Glomerular endothelial cell (primary cell): ENCODE measurements at places on chromosomes 13 and 19.

DNA sequence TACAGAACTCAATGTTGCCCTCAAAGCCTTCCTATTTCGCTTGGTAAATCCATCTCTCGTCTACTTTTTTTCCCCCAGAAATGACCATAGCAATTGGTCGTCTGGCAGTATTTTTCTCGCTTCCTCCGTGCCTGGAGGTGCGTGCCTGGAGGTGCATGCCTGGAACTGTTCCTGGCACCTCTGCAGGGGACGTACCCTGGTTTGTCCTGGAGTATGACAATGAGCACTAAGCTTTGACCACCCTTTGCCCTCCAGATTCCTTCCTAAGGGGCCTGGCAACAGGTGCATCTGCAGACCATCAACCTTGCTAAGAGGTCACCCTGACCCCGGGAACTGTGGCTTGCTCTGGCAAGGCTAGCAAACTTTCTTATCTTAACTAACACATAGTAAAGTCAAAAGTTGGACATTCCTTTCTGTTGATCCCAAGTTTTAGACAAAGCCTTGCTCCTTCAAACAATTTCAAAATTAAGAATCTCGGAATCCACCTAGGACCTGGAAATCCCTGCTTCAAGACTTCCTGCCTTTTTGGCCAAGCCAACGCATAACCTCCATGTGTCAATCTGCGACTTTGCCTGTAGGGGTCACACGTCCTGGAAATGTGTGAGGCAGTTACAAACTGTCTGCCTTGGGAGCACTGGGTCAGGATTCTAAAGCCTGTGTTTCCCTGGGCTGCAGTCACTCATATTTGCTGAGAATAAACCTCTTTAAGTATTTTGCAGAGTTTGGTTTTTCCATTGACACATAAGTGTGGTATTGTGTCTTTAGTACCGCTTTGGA, 28.8 kb upstream of the TUBGCP3 start:
- DNase-seq: peak; percentile 44

- DNase-seq: no peak
Observed at GRCh38 chr13:51804295-51805172, 571 bp upstream of the DHRS12 start.

- DNase-seq: no peak
Observed at GRCh38 chr19:41457241-41457640, 14.3 kb downstream of the ERICH4 start.

DNA sequence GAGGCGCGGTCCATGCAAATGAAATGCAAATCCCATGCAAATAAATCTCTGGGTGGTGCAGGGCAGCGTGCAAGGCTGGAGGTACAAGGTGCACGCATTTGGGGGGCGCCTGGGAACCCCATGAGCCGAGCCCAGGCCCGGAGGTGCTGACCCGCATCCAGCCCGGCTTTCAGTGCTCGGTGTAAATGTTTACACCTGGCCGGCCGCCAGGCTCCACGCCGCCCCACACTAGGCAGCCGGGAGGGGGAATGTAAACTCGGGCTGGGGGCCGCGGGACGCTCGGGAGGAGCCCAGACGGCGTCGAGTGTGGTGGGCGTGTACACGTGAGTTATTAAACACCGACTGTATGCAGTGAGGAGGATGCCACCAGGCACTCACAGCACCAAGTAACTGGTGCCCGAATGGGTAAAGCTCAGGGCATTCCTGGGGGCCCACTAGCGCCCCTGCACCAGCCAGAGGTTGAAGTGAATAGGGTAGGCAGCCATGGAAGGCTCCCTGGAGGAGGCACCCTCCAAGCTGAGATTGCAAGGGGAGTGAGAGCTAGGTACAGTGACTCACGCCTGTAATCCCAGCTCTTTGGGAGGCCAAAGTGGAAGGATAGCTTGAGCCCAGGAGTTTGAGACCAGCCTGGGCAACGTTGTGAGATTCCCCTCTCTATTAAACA, 17.2 kb downstream of the FUT6 start:
- no peak for DNase-seq

DNA sequence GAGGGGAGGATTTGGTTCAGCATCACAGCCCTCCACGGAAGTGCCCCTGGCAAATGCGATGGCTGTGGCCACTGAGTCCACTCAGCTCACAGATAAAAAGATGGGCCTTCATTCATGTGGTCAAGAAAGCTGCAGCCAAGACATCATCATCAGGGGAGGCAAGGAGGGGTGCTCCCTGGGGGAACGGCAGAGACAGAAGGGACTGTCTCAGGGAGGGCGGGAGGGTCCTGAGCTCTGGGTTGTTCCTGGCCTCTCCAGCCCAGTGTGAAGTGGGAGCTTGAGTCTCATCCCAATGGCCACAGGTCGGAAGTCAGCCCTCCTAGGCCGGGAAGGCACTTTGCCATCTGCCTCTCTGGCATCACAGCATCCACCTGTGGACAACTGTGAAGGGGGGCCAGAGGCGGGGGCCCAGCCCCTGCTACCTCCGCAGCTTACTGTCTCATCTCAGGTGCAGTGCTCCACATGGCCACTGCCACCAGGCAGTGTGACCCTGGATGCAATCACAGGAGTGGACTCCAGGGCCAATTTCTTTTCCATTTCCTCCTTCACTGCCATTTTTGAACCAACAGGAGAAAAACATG, 137.8 kb upstream of the SOX1 start:
- DNase-seq: no peak

DNA sequence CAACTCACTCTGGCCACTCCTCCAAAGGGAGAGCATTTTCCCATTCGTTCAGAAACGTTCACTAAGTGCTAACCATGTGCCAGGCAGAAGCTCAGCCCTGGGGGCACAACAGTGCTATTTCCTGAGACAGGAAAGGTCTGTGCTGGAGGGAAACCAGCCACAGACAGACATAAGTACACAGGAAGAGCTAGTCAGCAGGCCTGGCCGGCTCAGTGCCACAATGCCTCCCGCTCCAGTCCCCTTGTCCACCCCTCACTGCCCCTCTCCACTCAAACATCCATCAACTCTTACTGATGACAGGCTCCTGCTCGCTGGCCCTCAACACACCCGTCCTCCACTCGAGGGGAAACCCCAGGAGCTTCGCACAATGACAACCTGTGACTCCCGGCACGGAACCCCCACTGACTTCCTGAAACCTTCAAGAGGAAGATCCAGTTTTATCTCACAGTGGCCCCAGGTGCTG, 11.3 kb upstream of the PLA2G4C start:
- DNase-seq: peak; percentile 82

GRCh38 chr13:33367926-33368325, 82.4 kb upstream of the STARD13 start:
- no peak for DNase-seq

DNA sequence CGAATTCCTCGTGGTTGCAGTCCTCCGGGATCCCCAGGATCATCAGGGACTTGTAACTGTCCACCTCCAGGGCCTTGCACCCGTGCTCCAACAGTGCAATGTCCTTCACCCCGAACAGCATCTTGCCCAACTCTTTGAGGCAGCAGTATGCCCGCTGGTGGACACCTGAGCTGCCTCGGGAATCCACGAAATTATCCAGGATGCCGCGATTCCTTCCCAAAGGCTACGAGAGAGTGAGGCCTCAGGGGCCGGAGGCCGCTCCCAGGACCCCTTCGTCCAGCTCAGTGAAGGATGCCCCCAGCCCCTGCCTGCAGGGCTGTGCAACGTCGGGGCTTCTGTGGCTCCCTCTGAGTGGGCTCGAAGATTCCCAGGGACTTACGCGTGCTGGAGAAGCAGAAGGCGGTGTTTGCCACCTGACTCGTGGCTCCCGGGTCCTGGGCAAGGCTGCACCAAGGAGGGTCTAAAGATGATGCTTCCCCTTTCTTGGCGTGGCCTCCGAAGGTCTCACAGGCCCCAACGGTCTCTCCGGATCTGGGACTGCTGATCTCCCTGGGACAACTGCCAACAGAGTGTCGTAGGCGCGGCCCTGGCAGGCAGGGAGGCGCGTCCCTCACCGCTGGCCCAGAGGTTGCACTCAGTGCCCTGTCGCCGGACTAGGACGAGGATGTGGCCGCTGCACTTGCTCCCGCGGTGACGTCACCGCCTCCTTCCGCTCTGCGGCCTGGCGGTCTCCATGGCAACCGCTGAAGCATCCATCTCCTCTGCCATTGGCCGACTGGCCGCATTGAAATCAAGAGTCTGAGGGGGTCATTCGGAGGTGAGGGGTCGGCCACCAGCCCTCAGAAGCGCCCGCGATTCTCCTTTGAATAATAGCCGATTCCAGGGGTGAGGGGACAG, at the start of gene PNMA8C:
TSS of gene PNMA8C (minus strand) at position 698 of the 897 bp plus-strand sequence. CDS start at position 121, 577 bp downstream.
- DNase-seq: no peak

DNA sequence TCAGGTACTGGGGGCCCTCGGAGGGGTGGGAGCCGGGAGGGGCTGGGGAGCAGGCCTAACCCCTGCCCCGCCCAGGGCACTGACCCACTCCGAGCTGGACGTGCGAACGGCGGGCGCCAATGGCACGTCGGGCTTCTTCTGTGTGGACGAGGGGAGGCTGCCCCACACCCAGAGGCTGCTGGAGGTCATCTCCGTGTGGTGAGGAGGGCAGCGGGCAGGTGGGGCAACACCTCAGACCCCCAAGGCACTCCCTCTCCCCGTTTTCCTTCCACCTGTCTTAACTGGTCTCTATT, 18.2 kb downstream of the HPN start:
- DNase-seq: no peak

- DNase-seq: no peak
Observed at GRCh38 chr13:105740739-105741138, 794.7 kb downstream of the EFNB2 start.

- no peak for DNase-seq
Observed at GRCh38 chr13:97548138-97548537, 114.2 kb downstream of the RAP2A start.

DNA sequence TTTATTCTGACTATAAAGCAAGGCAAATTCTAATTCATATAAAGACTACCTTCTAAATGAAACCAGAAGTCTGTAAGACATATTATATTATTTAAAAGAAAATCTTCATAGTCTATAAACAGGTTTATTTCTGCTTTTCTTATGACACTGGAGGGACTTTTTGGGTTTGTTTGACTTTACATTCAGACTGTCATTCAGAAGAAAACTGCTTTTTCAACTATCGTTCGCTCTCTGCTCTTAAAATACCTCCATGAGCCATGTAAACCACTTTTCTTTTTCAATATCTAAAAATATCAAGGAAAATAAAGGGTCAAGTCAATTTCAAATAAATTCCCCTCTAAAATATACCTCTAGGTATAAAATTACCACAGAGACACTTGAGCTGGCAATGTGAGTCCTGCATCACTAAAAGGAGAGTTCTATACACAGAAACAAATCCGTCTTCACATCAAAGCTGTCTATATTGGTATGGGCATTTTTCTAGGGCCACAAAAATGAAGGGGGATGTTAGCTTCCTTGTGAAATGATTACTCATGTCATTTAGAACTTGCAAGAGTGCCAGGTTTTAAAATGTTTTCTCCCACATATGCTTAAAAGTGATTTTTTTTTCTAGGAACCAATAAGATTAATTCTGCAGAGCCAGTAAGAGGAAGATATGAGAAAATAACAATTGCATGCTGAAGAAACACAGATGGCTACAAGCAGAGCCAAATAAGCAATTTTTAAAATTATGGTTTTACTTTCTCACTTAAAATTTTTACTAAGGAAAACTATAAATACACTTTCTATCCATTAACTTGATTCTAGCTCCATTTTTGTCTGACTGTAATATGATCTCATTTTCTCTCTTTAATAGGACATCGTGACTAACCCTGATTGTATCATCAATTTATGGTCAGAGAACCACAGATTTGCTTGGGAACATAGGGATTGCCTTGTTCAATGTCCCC, 181.8 kb downstream of the TBC1D4 start:
- DNase-seq: no peak
